ENCODE measurements at places on chromosomes 6 and 20.
A peak's percentile ranks its signal among the peaks of the same experiment; 100 is the strongest.

- no peak for DNase-seq
Observed at GRCh38 chr6:163338671-163339405, 75.7 kb upstream of the QKI start.

DNA sequence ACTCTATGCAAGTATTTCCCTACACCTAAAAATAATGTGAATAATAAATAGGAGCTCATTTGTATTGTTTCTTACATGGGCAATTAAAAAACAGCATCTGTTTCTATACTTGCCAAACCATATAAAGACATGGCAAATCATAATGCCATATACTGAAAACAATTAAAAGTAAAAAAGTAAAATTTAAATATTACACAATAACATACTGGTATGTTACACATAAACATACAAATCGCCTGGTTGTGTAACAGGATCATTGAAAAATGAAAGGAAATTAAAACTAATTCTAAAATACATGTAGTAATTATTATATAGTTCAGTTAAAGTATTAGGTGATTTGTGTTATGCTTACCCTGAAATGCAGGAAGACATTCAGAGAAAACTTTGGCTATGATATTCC, 11.2 kb downstream of the NDUFAF4 start:
- no peak for DNase-seq

GRCh38 chr6:137640086-137640485, 145.9 kb upstream of the OLIG3 start:
- DNase-seq, result no peak

DNA sequence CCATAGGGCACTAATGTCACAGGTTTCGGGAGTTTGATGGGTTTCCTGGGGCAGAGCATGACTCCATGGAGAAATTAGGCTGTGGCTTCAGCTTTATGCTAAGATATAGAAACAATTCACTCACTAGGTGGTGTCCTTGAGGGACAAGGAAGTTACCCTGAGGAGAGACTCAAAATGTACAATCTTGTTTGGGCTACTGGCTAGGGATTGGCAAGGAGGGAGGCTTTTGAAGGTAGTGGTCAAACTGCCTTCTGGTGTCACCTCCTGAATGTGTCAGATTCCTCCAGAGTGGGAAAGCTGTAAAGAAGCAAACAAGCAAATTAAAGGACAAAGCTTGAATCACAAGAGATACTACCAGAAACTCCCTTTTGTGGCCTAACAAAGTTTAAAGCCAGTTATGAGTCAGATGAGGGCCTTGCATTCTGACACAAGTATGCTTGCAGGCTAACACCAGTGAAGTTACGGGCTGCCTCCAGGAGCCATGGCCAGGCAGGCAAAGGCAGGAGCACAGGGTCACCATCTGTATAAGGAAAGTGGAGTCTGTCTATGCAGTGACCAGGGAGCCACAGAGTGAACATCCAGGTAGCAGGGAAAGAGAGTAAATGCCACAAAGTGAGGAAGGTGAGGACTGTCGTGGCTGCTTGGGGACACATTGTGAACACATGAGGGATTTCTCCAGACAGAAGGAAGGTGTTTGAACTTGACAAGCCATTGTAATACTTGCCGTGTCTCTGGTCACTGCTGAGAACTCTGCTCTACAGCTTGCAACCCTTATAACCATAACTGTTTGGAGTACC, 107.7 kb upstream of the DTNBP1 start:
- no peak for DNase-seq

GRCh38 chr6:41536795-41537758, 9.1 kb upstream of the FOXP4 start:
- DNase-seq, result peak; percentile 75

GRCh38 chr6:155448668-155449449, 6.8 kb downstream of the NOX3 start:
- no peak for DNase-seq

- no peak for DNase-seq
Observed at GRCh38 chr6:42993445-42993844, 9.1 kb downstream of the PPP2R5D start.

DNA sequence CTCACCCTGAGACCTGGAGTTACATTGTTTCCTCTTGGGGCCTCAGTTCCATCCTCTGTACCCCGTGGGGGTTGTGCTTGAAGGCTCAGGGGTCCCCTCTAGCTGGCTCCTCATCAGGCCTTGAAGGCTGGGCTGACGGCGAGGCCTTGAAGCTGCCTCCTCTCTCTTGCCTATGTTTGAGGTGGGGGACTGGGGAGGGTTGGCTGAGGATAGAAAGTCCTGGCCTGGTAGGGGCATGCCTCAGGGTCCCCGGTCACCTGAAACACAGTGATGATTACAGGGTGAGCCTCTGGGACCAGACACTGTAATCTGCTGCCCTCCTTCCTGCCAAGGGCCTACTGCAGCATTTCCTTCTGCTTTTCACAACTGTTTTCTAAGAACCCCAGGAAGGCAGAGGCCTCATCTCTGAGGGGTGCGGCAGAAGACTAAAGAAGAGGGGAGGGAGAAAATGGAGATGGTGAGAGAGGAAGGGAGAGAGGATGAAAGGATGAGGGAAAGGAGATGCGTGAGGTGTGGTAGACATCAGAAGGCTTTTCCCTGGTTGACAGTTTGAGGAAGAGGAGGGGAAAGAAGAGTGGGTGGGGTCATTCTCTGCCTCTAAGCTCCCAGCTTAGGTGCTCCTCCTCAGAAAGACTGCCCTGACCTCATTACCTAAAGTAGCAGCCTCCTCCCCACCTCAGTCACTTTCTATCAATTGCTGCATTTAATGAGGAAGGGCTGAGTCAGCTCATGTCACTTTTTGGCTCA, 29.7 kb downstream of the VEGFA start:
- DNase-seq, result no peak

DNA sequence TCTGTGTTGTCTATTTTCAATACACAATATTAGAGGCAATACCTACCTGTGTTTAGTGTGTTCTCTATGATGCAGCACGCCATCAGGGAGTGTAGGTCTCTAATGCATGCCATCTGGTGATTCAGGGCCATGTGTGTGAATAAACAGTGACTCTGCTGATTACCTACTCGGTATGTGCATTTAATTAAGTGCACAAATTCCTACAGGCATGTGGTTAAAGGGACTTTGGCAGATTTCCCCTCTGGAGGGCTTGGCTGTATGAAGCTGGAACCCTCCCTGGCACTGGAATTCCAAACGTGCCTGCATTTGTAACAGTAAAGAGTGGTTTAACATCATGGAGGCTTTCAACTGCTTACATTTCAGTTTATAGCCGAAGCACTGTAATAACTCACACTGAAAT, 401.5 kb upstream of the SASH1 start:
- peak; percentile 87 for DNase-seq

DNA sequence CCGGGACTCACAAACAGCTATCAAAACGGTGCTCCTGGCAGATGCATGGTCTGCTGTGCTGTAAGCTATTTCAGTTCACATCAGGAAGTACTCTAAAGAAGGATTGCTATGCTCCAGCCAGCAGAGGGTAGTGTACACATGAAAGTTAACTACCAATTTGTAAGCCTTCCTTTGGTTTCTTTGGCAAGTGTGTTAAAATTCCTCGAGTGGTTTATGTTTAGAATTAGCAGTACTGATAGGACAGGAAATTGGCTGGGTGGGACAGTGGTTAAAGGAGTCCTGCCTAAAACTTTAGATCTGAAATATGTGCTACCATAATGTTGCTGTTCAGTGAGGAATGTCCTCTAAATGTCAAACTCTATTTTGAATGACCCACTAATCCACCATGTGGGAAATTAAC, 47.4 kb downstream of the TRMT11 start:
- DNase-seq, result peak; percentile 45

DNA sequence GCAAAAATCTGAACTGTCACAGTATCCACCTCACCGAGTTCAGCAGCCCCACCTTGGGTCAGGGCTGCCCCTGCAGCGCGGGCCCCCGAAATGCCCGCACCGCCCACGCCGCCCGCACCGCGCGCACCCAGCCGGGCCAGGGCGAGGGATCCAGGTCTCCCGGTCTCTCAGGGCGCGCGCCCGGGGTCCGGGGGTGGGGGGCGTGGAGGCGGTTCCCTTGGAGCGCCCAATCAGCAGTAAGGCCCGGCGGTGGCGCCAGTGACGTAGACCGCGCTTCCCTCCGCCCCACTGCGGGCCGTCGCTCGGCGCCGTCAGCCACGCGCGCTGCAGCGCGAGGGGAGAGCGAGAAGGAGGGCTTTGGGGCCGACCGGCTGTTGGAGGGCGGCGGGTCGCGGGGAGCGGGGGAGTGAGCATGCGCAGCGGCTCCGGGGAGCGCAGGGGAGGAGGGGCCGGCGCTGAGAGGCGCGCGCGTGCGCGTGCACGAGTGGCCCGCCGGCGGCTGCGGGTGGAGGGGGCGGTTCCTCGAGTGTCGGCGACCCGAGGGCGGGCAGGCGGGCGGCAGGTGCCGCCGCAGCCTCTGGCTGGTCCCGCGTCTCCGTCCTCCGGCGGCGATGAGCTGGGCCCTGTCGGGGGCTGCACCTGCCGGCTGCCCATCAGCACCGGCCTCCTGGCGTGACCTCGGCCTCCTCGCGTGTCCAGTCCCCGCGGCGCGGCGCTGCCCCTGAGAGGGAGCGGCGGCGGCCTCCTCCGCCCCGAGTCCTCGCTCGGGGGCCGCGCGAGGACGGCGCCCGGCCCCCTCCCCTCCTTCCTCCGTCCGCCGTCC, at the start of gene TMEM170B:
Gene TMEM170B (plus strand): TSS at position 521 of the 823 bp plus-strand sequence. CDS start 529 bp downstream, outside the sequence.
- peak; percentile 91 for DNase-seq

DNA sequence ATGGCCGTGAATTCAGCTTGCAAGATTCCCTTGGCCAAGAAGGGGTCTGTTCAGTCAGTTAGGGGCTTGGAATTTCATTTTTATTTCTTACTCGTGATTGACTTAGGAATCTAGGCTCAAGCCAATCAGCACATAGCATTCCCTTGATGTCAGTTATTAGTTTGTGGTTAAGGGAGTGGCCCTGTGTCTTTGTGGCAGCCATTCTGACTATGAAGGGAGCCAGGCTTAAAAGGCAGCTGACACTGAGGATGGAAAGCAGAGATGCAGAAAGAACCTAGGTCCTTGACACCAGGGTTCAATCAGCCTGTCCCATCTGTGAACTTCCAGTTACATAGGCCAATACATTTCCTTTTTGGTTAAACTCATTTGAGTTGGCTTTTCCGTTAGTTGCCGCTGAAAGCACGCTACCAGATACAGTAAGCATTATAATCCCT, 48.1 kb downstream of the MCUR1 start:
- DNase-seq, result peak; percentile 67

DNA sequence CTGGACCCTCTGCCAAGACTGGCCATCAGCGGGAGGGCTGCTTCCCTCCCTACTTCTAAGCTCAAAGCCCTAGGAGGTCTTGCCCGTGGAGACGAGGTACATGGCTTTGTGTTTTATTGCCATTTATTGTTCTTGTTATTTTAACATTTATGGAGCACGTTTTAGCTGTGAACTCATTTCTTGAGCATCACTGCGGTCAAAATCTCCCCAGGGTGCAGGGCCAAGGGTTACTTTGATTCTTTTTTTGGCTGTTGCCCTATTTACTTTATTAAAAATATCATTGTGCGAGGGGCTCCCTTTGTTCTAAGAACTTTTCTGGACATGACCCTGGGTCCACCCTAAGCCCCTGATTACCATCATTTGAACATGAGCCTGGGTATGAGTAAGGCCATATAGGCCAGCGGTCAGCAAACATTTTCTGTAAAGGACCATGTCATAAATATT, 51.6 kb downstream of the EYA2 start:
- no peak for DNase-seq

- no peak for DNase-seq
Observed at GRCh38 chr6:80689716-80690395, 583.4 kb downstream of the BCKDHB start.

DNA sequence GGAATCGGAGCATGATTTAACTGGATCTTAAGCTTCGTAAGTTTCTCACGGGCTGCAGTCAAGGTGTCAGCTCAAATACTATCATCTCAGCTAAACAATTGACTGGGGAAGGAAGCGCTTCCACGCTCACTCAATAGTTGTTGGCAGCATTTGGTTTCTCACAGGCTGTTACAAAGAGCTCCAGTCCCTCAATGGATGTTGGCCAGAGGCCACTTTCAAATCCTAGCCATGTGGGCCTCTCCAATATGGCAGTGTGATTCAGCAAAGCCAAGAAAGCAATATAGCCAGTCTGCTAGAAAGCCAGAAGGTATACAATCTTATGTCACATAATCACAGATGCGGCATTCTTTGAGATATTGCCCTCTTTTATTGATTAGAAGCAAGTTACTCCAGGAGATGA, 98.3 kb upstream of the PHACTR1 start:
- no peak for DNase-seq

GRCh38 chr6:94953867-94954631, 623.3 kb upstream of the MANEA start:
- peak; percentile 80 for DNase-seq

GRCh38 chr6:84779380-84779779, 15.0 kb upstream of the TBX18 start:
- DNase-seq, result no peak

- DNase-seq, result peak; percentile 20
Observed at GRCh38 chr6:158539413-158539812, 20.5 kb upstream of the TMEM181 start.

DNA sequence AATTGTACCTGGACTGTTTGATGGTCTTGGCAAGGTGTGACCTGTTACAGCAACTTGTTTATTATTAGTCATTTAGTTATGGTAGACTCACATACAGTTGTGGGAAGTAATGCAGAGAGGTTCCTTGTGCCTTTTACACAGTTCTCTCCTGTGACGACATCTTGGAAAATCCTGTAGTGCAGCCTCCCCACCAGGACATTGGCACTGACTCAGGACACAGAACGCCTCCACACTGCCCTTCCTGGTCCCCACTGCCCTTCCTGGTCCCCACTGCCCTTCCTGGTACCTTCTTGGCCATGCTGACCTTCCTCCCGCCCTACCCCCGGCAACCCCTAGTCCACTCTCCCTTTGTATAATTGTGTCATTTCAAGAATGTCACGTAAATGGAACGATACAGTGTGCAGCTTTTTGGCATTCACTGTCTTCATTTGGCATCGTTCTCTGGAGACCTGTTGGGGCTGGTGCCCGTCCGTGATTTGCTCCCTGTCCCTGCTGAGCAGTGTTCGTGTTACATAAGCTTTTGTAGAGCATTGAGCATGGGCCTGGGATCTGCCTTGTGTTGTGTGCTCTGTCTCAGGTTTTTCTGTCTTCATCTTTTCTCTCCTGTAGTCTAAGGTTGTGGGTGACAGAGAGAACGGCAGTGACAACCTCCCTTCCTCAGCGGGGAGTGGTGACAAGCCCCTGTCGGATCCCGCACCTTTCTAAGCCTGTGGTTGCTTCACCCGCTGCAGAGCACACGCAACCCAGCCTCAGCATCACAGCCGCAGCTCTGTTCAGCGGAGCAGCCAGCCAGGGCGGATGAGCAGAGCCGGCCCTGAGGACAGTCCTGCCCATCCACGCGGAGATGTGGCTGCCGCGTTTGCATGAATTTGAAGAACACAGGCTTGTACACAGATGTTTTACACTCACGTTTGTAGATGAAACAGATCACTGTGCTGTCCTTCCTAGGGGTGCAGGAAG, 5.4 kb upstream of the DNAJC5 start:
- DNase-seq, result no peak
